ENCODE measurements at places on chromosomes 3 and 15. TPM values are rescaled to one million over a fixed set of nuclear protein-coding genes. Genes with fewer than 3 reads are reported as not detected.

- no peak overlapping the region for H3K4me3 ChIP-seq
- H3K36me3 ChIP-seq, result no peaks in the 10 kb centered on the region
- no peaks in the 10 kb centered on the region for H3K4me1 ChIP-seq
- H3K27me3 ChIP-seq, result no peaks in the 10 kb centered on the region
Observed at GRCh38 chr3:3066378-3066777, 43.8 kb downstream of the IL5RA start.

DNA sequence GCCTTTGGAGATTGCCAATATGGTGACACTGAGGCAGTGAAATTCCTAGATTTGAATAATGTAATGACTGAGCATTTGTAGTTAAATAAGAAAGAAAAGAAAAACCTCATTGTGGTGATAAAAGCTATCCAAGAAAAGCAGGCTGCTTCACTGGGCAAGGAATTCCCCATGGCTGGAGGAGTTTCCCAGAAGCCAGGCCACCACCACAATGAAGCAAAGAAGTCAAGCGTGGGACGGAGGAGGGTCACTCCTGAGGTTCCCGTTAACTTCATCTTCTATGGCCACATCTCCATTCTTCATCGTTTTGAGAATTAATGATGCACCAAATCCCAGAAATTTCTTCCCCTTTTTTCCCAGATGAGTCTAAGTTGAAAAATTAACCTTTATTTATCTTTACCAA lies 185.8 kb upstream of the BCL6 start:
- no peak overlapping the region for H3K27ac ChIP-seq
- no peaks in the 10 kb centered on the region for H3K4me1 ChIP-seq
- no peaks in the 10 kb centered on the region for H3K36me3 ChIP-seq
- no peak for DNase-seq
- no peak overlapping the region for H3K4me3 ChIP-seq

GRCh38 chr15:31207246-31207645 lies 105.7 kb upstream of the TRPM1 start:
- no peaks in the 10 kb centered on the region for H3K36me3 ChIP-seq
- no peak for DNase-seq
- H3K4me1 ChIP-seq, result no peaks in the 10 kb centered on the region

GRCh38 chr3:29263476-29263875 lies 17.4 kb upstream of the RBMS3 start:
- H3K27ac ChIP-seq, result no peak overlapping the region
- H3K4me3 ChIP-seq, result no peak overlapping the region
- H3K4me1 ChIP-seq, result no peaks in the 10 kb centered on the region
- no peaks in the 10 kb centered on the region for H3K27me3 ChIP-seq

Gene ENTPD3
- 10.0 TPM for total RNA-seq
